ENCODE measurements at places on chromosomes 12 and 14.
A peak's percentile ranks its signal among the peaks of the same experiment; 100 is the strongest.

DNA sequence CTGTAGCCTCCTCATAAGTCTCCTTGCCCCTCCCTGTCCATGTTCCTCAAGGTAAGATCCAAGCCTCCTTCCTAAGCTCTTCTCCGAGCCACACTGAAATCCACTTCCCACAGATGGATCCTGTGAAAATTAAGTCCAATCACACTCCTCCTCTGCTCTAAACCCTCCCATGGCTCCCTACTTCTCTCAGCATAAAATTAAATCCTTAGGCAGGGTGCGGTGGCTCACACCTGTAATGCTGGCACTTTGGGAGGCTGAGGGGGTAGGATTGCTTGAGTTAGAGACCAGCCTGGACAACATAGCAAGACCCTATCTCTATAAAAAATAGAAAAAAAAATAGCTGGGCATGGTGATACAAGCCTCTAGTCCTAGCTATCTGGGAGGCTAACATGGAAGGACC is 2.3 kb downstream of the PHETA1 start:
- DNase-seq, result no peak

DNA sequence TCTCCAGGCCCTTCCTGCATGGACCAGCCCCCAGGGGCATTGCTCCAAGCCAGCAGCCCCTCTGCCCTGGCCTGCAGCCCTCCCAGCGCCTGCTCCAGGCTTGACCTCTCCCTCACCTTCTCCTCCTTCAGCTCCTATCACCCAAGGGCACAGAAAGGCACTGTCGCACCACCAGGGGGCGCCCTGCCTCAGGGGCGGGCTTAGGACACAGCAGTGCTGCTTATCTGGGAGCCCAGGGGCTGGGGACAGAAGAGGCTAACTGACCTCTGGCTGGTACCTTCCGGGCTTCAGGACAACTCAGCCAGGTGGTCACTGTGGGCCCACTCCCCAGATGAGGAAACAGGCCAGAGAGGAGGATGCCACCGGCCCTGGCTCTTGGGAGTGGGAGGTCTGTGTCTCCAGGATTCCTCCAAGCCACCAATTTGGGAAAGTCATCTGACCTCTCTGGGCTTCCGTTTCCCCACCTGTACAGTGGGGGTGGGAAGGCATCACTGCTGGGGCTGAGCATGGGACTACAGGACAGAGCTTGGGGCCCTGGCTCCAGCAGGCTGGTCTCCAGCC is 25.3 kb upstream of the GPR132 start:
- peak; percentile 92 for DNase-seq

DNA sequence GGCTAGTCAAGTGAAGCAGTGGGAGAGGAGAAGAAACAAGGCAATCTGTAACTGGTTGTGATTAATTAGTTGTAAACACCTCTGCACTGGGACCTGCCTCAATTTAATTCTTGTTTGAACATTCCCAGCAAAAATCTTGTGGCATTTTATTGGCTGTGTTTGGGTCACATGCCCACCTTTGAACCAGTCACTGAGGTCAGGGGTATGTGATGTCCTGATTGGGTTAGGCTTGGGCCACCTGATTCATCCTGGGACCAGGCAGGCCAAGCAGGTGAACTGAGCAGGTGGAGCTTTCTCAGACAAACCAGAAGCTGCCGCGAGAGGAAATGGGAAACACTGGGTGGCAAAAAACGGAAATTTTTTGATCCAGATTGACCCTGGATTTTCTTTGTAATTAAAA is 72.5 kb downstream of the NEDD1 start:
- DNase-seq, result no peak

- DNase-seq, result no peak
These were observed 89.0 kb downstream of the AKAP6 start for GRCh38 chr14:32417956-32418552.

DNA sequence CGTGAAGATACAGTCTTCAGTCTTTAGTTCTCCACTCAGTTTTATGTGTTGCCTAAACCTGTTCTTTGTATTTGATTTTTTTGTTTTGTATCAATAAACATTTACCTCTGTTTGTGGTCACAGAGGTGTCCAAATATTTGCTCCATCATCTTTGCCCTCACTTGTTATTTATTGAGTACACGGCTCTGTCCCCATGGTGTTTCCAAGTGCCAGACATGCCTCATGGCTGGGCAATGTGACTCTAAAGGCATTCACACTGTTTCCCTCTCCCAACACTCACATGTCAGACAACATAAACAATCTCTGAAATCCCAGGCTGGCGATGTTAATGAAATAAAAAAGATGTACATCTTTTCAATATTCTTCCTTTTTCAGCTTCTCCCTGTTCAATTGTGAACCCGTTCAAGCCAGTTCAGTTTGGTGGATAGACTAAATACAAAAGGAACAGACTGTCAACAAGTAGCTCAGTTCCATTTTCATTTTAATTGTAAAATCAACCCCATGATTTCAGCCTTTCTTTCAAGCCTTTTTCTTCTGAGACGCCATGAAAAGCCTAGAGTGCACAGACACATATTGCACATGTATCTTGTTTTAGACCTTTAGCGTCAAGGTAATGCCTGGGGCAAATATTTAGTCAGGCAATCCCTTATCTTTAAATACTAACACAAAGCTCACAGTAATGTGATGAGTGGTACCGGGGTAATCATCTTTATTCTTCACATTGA is 680.7 kb downstream of the GALC start:
- DNase-seq, result no peak

GRCh38 chr14:87898301-87898700 is 94.7 kb downstream of the GALC start:
- DNase-seq, result no peak

- no peak for DNase-seq
These were observed 95.4 kb upstream of the SLCO1C1 start for GRCh38 chr12:20599757-20600156.

- DNase-seq, result no peak
These were observed 92.2 kb downstream of the TBC1D30 start for GRCh38 chr12:64916411-64917261.

DNA sequence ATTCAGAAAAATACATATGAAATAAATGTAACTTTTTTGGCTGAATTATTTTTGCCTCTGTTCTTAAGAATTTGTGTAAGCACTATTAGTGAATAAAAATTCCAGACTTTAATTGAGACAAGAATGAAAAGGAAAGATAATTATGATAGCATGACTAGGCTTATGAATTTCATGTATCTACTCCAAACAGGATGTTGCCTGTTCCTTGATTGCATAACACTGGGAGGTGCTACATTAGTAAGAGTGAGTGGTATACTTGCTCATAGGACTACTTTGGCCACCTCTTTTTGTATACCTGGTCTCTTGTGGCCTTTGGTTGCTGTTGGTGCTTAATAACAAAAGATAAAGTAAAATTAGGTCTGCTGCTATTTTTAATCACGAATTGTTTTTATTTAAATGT is 112.8 kb downstream of the NAV3 start:
- DNase-seq, result no peak

- DNase-seq, result no peak
These were observed 374.3 kb upstream of the DCN start for GRCh38 chr12:91556909-91557308.

DNA sequence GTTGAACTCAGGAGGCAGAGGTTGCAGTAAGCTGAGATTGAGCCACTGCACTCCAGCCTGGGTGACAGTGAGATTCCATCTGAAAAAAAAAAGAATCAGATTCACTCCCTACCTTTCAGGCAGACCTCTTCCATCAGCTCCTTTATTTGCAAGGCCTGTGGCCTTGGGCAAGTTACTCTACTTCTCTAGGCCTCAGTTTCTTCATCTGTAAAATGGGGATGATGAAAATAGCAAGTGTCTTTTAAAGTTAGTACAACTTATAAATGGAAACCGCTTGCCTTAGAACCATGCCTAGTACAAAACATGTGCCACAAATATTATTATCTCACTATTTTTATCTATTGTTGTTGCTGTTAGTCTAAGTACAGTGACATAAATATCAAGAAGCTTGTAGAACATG is 84.3 kb downstream of the STAB2 start:
- DNase-seq, result no peak

- DNase-seq, result no peak
These were observed 30.8 kb upstream of the SOCS2 start for GRCh38 chr12:93541578-93542225.

- no peak for DNase-seq
These were observed 143.7 kb upstream of the DIO2 start for GRCh38 chr14:80354860-80355581.

DNA sequence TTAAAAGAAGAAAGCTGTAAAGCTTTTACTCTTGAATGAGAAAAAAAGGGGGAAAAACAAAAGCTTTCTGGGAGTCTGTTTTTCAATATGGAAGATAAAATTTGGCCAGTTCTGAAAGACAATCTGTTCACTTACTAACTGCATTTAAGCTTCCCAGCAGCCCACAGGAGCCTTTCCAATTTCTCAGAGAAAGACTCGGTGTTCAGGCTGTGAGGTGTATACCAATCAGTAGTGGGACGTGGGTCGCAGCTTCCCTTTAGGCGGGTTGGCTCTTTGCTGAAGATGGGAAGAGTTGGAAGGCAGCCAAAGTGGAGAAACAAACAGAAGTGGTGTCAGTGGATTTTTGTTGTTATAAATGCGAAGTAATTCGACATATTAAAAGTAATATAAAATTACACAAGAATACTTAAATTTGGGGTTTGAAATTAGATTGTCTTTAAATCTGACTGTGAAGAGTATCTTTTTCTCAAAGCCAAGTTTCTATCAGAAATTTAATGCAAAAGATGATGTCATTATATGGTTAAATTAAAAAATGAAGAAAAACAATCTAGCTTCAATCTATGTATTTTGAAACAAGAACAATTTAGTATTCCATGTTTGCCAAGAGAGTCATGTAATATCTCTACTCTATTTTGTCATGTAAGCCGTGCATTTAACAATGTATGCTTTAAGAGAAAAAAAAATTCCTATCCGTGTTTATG is 590.2 kb upstream of the ATXN7L3B start:
- DNase-seq, result no peak

- peak; percentile 14 for DNase-seq
These were observed 46.9 kb downstream of the EVL start for GRCh38 chr14:100111931-100112704.

DNA sequence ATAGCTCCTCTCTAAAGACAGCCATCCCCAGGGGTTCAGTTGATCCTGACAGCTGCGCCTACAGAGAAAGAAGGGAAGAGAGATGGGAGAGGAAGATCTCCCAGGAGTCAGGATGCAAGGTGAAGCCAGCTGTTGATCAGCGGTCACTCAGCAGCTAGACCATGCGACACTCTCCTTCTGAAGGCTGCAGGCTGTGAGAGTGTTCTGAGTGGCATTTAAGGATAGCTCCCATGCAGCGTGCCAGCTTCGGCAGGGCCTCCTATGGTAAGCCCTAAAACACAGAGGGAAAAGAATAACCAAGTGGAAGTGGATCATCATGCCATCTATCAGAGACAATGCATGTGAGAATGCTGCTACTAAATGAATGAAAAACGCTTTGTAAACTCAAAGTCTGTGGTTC is 197.9 kb upstream of the NUDT4 start:
- no peak for DNase-seq

- no peak for DNase-seq
These were observed 35.1 kb upstream of the KCNH3 start for GRCh38 chr12:49503674-49504180.

DNA sequence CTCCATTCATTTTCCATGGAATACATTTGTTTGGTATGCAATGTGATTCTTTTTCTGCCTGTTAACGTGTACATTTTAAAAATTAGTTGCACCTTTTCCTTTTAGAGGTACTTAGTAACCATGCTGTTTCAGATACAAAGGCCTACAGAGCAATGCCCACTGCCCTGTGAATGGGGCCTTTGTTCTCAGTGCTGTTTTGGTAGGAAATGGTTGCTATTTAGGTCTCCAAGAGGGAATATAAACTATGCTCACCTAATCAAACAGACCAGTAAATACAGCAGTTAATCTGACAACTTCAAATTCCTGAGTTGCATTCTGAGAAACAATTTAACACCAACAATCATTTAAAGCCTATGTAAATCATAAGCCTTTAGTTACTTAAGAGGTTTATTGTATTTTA is 188.7 kb downstream of the BCAT1 start:
- DNase-seq, result no peak

GRCh38 chr14:29166507-29166906 is 399.9 kb downstream of the FOXG1 start:
- no peak for DNase-seq

DNA sequence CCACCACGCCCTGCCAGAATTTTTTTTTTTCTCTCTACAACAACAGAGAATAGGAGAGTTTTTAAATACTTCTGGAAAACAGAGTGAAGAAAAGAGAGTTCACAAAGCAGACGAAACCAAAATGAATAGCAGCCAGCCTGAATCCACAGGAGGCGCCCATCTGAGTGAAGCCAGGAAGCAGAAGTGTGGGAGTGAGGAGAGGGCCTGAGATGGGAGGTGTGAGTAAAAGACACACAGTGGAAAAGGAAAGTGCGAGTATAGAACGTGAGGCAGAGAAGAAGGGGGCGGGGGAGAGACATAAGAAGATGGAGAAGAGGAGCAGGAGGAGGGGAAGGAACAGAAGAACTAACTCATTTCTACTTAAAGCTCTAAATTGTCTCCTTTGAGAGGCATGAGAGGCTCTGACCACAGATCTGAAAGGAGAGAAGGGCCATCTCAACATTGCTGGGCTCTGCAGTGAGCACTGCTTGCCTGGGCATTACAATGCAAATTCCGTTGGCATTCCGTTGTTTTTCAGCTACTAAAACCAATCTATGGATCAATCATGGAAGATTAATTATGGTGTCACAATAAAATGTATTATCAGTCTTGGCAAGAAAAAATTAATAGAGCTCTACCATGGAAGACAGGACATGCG is 140.1 kb upstream of the CPSF6 start:
- no peak for DNase-seq

GRCh38 chr12:70049596-70050360 is 193.5 kb upstream of the CNOT2 start:
- no peak for DNase-seq

DNA sequence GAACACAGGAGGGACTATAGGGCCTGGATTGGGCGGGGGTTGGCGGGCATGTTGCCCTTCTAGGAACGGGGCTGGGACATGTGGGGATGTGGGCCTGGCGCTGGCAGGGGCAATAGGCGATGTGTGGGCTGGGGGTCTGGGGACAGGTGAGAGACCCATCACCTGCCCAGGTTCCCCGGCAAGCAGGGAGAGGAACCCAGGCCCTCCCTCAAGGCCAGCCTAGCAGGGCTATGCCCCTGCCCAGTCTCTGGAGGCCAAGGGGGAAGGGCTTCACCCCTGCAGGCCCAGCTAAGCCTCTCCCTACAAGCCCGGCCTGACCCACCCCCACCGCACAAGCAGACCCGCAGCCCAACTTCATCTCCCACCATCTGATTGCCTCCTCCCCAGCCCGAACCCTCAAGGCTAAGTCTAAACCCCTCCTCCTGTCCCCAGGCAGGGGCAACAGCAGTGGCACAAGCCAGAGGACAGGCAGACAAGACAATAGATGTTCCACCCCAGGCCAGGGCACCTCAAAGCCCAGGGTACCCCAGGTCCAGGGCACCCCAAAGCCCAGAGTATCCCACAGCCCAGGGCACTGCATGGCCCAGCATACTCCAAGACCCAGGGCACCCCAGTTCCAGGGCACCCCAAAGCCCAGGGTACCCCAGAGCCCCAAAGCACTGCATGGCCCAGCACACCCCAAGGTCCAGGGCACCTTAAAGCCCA is 6.5 kb downstream of the JAG2 start:
- no peak for DNase-seq
